Lower leg skin (tissue), 4 donors: ENCODE measurements at places on chromosomes 5 and 9.

- DNase-seq: no peak
These were observed 37.9 kb downstream of the LURAP1L start for GRCh38 chr9:12812710-12813109.

DNA sequence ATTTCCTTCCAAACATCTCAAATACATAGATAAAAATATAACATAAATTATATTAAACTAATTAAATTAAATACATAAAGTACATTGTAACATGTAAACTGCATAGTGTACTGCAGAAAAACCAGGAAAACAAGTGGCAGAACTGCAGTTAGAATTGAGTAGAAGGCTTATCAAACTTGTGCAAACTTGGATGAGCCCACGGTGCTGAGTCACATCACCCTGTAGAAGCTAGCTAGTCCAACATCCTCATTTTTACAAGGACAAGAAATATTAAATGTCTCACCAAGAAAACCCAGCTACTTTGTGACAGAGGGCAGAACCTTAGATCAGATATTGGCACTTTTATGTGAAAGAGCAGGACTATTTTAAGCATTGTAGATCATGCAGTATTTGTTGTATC is 807.9 kb upstream of the NUDT12 start:
- no peak for DNase-seq

DNA sequence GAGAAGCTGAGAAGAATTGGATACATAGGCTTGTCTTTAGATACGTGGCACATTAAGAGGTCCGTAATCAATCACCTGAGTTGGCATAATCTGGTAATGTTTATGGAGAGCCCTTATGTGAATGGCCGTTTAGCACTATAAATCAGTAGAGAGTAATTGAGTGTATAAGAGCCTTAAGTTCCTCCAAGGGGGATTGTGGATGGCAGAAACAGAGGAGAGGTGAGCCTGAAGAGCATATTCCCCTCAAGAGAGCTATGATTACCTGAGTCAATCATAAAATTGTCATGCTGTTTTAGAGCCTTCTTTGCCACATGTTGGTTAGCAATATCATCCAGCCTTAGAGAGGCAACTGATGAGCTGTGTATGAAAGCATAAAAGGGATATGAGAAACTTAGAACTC is 58.8 kb downstream of the FOCAD start:
- DNase-seq: no peak

GRCh38 chr9:32306006-32306405 is 78.4 kb upstream of the ACO1 start:
- DNase-seq: no peak

GRCh38 chr5:15020736-15021135 is 149.2 kb upstream of the ANKH start:
- no peak for DNase-seq

GRCh38 chr5:170896779-170897178 is 35.0 kb downstream of the RANBP17 start:
- no peak for DNase-seq

- DNase-seq: no peak
These were observed 545.4 kb upstream of the TLE4 start for GRCh38 chr9:79026316-79026715.

GRCh38 chr5:158538506-158539074 is 561.1 kb downstream of the EBF1 start:
- DNase-seq: no peak

DNA sequence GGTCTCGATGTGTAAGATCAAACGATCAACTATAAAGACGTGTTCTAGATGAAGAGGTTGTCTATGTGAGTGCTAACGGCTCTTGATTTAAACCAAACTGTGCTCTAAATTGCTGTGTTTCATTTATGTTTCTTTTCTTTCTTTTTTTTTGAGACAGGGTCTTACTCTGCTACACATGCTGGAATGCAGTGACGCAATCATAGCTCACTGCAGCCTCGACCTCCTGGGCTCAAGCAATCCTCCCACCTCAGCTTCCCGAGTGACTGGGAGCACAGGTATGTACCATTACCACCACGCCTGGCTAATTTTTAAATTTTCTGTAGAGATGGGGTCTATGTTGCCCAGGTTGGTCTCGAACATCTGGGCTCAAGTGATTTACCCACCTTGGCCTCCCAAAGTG is 24.0 kb upstream of the RNF130 start:
- no peak for DNase-seq

GRCh38 chr5:66701244-66701643 is 105.1 kb downstream of the MAST4 start:
- no peak for DNase-seq

DNA sequence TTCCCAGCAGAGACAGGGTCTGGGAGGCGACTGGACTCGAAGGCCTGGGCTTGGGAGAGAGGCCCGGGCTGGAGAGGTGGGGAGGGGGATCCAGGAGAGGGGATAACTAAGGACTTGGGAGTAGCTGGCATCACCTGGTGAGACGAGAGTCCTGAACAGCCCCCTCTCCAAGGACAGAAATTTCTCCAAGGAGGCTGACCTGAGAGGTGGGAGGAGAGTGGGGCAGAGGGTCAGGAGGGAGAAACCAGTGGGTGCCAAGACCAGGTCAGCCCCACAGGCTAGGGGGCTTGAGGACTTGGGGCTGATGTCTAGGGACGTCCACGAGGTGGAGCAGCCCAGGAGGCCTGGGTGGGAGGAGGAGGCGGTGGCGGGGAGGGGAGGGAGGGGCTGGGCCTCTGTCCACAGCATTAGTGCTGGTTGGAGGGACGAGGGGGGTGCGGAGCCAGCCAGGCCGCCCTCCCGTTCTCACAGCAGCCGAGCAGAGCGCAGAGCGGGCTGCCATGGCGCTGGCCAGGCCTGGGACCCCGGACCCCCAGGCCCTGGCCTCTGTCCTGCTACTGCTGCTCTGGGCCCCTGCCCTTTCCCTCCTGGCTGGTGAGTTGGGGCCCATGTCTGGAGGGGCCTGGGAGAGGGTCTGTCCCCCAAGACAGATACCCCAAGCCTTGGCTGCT is at the start of gene CRB2:
Gene CRB2 (plus strand): TSS at position 437 of the 671 bp plus-strand sequence. CDS start 64 bp downstream, at position 501.
- no peak for DNase-seq
